ENCODE measurements at places on chromosomes 1 and 21.

DNA sequence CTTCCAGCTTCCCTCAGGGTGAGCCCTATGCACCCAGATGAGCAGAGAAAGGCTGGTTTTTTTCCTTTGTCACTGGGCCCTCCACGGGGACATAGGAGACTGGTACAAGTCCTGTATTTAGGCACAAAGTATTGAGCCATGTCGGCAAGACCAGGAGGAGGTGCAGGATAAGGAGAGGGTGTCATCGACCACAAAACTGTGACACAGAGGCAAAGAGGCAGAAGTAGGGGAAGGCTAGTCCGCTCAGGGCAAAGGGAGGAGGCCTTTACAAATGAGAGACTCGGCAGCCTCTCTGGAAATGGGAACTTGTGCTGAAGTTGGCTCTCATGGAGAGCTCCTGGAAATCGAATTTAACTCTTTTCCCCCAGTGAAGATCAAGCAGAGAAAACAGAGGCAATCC is 70.7 kb upstream of the CAMK1G start:
- DNase-seq: no peak

DNA sequence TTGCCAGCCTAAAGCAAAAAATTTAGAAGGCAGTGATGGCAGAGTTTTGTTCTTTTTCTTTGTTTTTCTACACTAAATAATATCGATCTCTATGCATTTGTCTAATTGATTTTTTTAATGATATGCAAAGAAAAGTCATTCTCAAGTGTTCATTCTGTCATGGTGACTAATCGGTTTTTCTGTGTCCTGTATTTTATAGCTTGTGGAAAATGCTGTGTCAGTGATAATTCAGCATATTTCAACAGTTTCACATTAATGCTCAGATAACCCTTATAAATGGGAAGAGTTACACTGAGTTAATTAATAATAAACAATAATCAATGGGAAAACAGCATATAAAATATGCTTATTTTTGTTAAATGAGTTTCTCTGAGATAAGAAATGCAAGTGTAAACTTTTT is 824.9 kb downstream of the AMY1C start:
- no peak for DNase-seq

- no peak for DNase-seq
Measured at GRCh38 chr1:24275104-24275410, 44.1 kb upstream of the GRHL3 start.

DNA sequence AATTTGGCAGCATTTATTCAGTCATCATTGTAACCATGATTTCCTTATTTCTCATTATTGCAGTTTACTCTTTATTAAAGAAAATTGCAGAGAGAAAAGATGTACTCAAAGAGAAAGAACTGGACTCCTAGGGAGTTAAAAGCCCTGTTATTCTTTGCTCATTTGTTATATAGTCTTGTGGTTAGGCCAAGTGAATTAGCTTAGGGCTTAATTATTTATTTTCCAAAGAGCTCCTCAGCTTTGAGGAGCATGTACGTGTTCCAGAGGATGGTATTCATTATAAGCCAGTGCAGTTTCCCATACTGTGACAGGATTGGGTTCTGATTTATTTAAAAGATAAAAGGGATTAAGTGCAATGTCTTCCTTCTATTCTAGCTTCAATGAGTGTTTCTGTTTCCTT is 86.4 kb downstream of the GPR161 start:
- DNase-seq: no peak

- no peak for DNase-seq
Measured at GRCh38 chr1:233737341-233737740, 123.4 kb downstream of the KCNK1 start.

GRCh38 chr1:97806996-97807520 is 113.8 kb downstream of the DPYD start:
- DNase-seq: no peak

DNA sequence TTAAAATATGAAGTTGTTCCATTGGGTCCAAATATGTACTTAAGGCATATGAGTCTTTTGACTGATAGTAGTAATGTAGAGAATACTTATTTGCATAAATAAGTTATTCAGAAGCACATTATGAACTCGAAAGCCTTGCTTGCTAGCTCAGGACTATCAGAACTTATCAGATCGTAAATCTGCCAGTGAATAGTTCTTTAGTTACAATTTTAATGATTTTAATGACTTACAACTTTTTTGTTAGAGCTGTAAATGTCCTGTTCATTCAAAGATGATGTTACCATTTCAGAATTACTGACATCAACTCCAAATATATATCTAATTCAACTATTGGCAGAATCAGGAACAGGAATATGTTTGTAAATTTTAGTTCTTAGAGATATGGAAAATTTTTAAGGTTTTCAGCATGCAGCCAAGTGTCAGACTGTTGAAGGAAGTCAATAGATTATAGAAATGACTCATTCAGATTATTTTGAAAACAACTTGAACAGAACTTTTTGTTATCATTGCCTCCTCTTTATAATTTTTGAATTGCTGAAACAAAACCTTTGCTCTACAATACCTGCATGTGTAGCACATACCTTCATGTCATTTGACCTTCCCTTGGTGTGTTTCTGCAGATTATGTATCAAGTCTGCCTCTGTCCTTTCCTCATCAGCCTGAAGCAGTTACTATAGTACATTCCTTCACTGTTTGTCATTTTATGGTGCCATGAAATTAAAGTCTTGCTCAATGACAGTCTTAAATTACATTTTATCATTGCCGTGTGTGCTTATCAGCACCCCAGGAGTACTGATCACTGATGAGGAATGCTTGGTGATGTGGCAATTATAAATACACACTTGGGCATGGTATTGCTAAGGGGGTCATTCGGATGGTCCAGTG is 44.9 kb downstream of the LRRC8D start:
- no peak for DNase-seq

GRCh38 chr1:167105271-167106118 is 11.6 kb downstream of the STYXL2 start:
- DNase-seq: no peak

GRCh38 chr1:30909365-30910068 is 959 bp upstream of the SDC3 start:
- no peak for DNase-seq

DNA sequence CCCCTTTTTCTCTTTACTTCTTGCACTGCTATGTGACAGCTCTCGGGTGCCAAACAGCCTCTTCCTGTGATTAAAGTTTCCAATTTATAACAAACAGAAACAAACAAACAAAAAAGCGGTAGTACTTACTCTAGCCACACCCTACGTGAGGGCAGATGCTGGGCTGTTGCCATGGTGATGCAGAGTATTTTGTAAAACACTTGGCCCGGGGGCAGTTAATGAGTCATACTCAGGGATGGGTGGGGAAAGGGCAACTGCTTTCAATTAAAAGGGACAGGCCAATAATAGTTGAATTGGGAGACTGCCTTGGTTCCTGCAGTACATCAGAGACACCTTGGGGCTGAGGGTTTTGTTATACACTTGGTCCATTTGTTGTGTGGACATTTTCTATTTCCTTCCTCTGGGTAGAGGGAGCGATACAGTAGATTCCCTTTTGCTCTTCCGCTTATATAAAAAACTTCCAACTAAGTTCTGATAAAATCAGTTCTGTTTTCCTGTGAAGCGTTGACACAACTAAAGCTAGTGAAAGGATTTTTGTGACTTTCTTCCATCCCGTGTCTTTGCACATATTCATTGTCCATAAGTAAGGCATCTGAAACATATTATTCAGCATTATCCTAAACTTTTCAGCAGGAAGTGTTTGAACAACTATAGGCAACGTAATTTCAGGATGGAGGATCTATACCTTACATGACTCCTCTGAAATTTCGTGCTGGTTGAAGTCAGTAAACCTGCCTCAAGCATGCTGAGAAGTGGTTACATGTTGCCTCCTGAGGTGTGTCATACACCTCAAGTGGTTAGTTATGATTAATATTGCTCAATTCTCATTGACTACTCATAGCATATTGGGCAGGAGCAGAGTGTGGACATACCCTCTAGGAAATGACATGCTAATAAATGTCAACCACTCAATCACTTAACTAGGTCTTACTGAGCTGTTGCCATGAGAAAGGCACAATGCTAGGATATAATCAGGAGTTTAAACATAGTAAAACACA is 36.7 kb upstream of the THEM4 start:
- peak; percentile 63 for DNase-seq

DNA sequence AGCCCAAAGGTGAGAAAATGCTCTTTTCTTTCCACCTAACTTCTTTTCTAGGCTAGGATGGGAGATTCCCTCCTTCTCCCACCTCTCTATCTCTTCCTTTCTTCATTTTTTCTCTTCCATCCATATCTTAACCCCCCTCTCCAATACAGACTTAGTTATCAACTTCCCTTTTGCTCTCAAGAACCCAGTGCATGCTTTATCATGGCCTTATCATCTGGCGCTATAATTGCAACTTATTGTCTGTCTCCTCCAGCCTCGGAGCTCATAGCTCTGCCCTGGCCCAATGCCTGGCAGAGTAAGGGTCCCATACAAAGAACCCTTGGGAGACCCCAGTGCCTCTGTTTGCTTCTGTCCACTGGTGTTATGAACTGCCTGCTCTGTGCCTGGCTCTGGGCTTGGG is 71.0 kb upstream of the NFASC start:
- DNase-seq: no peak

GRCh38 chr1:89165811-89166210 is 10.0 kb downstream of the GBP7 start:
- DNase-seq: no peak

DNA sequence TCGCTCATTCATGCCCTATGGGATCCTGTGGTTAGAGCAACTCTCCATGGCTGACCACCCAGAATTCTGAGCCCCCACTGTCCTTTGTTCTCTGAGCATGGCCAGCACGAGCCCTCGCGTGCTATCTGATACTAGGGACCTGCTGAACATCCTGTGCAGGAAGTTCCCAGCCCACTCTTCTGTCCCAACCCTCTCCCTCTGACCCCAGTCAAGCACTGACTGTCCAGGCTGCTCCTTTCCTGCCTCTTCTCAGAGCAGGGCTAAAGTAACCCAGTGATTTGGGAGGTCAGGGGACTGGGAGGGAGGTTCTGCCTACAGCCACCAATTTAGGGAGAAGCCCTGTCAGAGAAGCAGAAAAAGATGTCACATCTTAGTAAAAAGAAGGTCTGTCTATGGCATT is 21.2 kb downstream of the CYP4B1 start:
- DNase-seq: no peak

DNA sequence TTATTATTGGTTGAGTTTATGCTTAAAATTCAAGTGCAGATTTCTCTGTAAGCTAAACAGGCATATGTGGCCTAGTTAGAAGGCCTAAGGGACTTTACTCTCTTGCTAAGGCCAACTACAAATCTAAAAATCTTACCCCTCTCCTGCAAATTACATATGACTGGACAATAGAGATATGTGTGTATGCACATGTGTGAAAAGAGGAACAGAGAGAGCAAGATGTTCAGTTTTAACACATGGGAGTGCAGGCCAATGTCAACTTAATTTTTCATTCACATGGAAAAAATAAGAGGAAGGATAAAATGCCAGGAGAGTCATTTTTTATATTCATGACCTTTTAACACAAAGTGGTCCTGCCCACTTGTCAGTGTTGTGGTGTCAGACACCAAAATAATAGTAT is 8.5 kb downstream of the OR10K2 start:
- no peak for DNase-seq

- DNase-seq: no peak
Measured at GRCh38 chr1:102733491-102734236, 374.7 kb downstream of the COL11A1 start.

GRCh38 chr1:103900005-103900404 is 150.3 kb downstream of the AMY1C start:
- DNase-seq: no peak

GRCh38 chr21:45847870-45848269 is 133.7 kb upstream of the COL6A1 start:
- DNase-seq: no peak

DNA sequence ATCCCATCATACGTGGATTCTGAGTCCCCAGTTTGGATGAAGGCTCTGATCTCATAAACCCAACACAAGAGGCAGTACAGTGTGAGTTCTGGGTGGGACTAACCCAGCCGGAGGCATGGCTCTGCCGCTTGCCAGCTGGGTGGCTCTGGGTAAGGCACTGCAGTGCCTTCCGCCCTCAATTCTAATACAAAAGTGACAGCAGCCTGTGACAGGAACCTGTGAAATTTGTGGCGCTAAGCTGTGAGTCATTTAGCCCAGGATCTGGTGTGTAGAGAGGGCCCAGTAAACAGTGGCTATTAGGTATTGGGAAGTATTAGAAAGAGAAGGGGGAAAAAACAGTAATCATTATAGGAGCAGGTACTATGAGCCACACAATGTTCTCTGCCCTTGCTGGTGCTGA is 23.3 kb downstream of the HSPG2 start:
- DNase-seq: no peak

DNA sequence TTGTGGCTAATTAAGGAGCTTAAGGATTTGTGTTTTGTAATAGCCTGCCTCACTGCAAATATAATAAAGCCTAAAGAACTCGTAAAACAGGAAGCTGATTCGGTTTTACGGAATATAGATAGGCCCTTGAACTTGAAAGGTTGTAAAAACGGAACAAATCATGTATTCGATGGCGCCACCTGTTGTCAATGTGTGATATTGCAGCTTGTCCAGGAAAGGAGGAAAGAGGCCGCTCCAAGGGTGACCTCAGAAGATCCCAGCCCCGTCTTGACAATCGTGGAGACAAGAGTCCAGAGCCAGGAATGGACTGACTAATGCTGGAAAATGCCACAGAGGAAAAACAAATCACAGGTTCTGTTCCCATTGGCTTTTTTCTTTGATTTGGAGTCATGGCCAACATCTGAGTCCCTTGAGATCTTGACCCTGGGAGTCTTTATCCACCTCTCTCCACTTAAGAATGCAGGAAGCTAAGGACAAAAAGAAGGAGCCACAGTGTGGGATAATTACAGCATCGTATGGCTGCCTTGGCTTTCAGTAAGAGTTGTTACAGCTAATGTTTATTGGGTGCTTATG is 7.0 kb upstream of the IGSF21 start:
- peak; percentile 16 for DNase-seq

- DNase-seq: no peak
Measured at GRCh38 chr1:67747671-67748546, 62.9 kb downstream of the GADD45A start.

- DNase-seq: no peak
Measured at GRCh38 chr1:113192980-113193379, 120.0 kb downstream of the LRIG2 start.

- DNase-seq: no peak
Measured at GRCh38 chr1:12184008-12184681, 17.4 kb downstream of the TNFRSF1B start.

GRCh38 chr21:21806711-21807597 is 808.7 kb downstream of the NCAM2 start:
- no peak for DNase-seq

GRCh38 chr21:42799948-42800347 is 79.4 kb downstream of the WDR4 start:
- no peak for DNase-seq

- no peak for DNase-seq
Measured at GRCh38 chr1:153344718-153345025, 4.0 kb downstream of the PGLYRP4 start.

GRCh38 chr1:47914952-47915676 is 82.1 kb downstream of the TRABD2B start:
- DNase-seq: no peak

- DNase-seq: no peak
Measured at GRCh38 chr1:172875892-172876291, 174.8 kb downstream of the TNFSF18 start.

- no peak for DNase-seq
Measured at GRCh38 chr1:111837393-111837792, 81.7 kb downstream of the DDX20 start.
